ENCODE measurements at places on chromosomes 11 and 22.

- no peak for DNase-seq
These were observed 89.5 kb downstream of the TRIM44 start for GRCh38 chr11:35752115-35752514.

DNA sequence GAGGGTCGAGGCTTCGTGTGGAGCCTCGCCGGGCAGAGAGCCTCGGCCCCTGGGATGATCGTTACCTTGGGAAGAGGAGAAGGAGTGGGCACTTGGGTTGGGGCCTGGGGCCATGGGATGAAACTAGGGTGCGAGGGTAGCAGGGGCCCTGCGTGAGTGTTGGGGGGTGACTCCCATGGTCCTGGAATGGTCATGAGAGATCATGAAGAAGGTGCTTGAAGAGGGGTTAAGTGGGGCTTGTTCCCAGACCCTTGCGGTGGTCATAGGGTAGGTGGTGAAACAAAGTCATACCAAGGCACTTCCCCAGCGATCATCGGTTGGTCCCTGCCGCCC, 284 bp downstream of the CCS start:
- no peak for DNase-seq

- DNase-seq, result peak; percentile 90
These were observed 33.2 kb upstream of the CCDC89 start for GRCh38 chr11:85718991-85719807.

GRCh38 chr11:2482745-2483144, 37.9 kb downstream of the KCNQ1 start:
- DNase-seq, result no peak

- no peak for DNase-seq
These were observed 101.3 kb upstream of the GAL start for GRCh38 chr11:68583041-68583446.
